NCI-H1092 treated with DMSO at 0.1 percent for 48 hours (cell line): ENCODE measurements at places on chromosomes 2 and 18.

DNA sequence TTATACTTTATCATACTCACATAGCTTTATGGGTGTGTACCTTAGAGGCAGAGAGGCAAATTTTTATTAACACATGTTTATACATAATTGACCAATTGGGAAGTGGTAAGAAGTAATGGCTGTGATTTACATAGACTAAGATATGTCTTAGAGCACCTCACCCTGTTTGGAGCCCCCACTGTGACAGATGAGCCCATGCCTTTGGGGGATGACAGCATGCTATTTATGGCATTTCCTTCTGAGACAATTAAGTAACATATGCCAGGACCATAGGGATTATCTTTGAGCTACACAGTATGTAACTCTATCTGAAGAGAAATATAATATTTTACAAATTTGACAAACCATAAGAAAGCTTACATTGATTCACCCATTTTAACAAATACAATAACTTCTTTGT is 1655.3 kb upstream of the ACVR2A start:
- no peak for DNase-seq

DNA sequence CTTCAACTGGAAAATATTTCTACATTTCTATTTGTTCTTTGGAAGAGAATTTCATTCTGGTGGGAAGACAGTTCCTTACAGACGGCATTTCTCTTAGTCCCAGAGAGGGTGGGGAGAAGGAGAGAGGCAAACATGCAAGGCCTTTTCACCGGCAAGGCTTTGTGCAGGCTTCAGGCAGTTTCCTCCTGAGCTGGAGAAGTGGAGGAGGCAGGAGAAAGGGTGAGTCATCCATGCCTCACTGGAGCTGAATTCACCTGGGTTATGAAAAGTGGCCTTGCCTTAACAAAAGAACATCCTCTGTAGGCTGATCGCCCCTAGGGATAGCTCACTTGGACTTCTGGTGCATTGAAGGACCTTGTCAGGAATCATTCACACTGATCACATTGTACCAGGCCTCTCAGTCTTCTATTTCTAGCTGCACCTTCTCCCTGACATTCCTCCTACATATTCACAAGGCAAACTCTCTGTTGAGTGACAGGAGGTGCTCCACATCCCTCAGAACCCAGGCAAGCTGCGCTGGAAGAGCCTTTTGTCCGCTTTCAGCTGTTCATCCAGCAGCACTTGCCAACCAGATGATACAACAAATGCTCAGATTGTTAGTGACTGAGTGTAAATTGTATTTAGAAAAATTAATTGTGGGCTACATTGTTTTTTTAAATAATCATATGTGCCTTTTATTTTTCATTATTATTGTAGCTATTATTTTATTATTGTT is 796.1 kb downstream of the DCDC2C start:
- DNase-seq: no peak

DNA sequence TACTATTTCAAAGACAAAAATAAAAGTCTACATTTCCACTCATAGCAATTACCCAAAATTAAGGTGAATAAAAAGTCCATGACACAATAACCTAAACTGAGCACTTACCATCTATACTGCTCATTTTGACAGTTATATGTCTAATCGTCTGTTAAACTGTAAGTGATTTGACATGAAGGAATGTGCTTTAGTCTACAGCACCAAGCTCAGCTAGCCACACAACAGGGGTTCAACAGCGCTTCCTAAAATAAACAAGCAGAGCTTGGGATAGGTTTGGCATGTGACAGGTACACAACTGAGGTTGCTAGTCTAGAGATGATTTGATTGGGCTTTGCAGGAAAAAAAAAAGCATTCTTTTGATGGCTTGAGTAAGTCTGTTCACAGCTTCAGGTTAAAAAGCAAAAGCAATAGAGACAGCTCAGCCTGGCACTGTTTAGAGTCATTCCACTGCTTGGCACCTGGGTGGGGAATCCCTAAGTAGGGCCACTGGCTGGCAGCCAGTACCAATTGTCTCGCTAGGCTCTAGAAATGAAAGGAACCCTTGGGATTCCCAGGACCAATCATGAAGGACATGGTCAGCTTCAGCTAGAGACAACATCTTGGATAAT is 78.6 kb downstream of the BARD1 start:
- DNase-seq: no peak

- DNase-seq: no peak
Observed at GRCh38 chr2:74550231-74550630, 3.5 kb downstream of the LOXL3 start.

GRCh38 chr2:99672766-99673350 is 183.0 kb upstream of the REV1 start:
- no peak for DNase-seq

DNA sequence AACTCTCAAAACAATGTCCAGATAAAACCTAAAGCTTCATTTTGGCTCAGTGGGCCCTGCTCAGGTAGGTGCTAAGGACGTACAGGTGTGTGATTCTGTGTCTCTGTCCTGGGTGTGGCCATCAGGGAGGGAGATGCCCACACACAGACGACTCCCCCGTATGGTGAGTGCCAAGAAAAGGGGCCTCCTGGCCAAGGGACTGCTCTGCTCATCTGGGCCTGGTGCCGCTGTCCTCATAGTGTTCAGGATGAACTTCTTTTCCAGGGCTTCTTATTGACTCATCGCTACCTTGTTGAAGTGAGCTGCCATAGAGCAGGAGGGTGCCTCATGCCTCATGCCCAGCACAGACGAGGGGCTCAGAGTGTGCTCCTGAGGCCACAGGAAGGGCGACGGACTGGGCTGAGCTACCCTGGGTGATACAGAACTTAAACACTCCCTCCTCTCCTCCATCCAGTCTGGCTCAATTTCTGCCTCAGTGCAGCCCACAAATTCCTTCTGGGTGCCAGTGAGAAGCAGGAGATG is 57.8 kb downstream of the ITGB1BP1 start:
- DNase-seq: no peak

DNA sequence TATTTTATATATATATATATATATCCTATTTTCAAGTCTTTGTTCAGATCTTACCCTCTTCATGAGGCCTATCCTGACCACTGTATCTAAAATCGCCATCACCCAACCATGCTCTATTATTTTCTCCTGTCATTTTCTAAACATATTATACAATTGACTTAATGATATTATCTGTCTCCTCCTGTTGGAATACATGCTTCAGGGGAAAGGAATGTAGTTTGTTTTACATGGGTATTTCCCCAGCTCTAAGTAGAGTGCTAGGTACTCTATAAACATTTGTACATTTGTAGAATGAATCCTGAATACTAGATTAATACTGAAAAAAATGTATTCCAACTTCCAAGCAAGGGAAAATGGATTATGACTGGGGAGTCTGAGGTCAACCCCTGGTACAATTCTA is 26.2 kb downstream of the TTC21B start:
- DNase-seq: no peak
